Foreskin fibroblast (primary cell): ENCODE measurements at places on chromosomes 13 and 19.
A peak's percentile ranks its signal among the peaks of the same experiment; 100 is the strongest.

GRCh38 chr13:91132786-91133185 lies 214.7 kb upstream of the MIR17HG start:
- no peak for DNase-seq

DNA sequence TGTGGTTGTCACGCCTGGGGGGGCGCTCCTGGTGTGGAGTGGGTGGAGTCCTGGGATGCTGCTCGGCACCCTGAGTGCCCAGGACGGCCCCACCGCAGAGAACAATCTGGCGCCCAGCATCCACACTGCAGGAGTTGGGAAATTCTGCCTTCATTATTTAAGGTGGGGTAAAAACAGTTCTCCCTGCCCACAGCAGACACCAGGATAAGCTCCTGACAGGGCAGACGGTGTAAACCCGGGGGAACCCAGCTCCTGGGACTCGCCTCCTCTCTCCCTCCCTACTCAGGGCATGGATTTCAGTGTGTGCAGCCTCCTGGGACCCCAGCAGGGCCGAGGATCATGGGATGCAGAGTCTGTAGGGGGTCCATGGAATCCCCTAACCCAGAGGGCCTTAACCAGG lies 7.7 kb upstream of the WDR18 start:
- DNase-seq: no peak

- DNase-seq: no peak
These were observed 13.6 kb upstream of the CRTC1 start for GRCh38 chr19:18669883-18670282.

DNA sequence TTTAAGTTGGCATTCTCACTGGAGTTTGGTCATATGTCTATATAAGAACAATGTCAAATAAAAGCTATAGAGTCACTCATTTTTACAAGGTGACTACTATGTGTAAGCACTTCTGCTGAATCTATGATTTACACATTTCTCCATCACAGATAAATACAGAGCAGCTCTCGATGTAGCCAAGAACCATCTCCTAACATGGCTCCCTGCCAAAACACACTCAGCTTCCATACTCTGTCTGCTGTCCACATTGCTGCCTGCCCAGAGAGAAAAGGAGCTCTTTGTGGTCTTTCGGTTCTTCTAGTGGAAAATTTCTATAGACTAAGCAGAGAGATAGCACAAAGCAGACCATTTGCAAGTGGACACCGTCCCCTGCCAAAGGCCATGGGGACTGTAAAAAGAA lies 190.9 kb upstream of the KLF12 start:
- peak; percentile 82 for DNase-seq

- no peak for DNase-seq
These were observed 2.8 kb downstream of the RSPH6A start for GRCh38 chr19:45812297-45812696.

DNA sequence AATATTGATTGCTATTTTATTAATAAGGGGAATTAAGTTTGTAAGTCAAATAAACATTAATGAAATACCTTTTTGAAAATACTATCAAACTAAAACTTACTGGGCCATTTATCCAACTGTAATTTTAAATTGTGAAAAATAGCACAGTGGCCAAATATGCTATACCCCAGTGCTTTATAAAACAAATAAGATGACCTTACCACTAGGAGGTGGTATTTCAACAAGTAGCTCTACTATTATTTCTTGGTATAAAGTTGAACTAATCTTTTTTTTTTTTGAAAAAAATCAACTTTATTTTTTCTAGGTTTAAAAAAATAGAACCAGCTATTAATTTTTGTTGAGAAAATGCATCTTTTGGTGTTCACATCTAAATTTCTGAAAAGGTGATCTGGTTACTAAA lies 14.7 kb downstream of the LACC1 start:
- no peak for DNase-seq

GRCh38 chr13:99506634-99507033 lies 5.4 kb downstream of the TM9SF2 start:
- no peak for DNase-seq

- no peak for DNase-seq
These were observed 12.2 kb upstream of the CLC start for GRCh38 chr19:39749981-39750380.

GRCh38 chr19:35266520-35267352 lies 2.0 kb upstream of the USF2 start:
- no peak for DNase-seq

- DNase-seq: no peak
These were observed 109.2 kb downstream of the PCDH17 start for GRCh38 chr13:57740719-57741118.

DNA sequence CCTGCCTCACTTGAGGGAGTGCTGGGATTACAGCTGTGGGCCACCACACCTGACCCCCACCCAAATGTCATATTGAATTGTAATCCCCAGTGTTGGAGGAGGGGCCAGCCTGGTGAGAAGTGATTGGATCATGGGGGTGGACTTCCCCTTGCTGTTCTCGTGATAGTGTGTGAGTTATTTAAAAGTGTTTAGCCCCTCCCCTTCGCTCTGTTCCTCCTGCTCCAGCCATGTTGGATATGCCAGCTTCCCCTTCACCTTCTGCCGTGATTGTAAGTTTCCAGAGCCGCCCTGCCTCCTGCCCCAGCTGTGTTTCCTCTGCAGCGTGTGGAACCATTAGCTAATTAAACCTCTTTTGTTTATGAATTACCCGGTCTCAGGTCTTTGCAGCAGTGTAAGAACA lies 13.7 kb downstream of the CHAMP1 start:
- no peak for DNase-seq

GRCh38 chr13:99356262-99357091 lies 49.3 kb upstream of the GPR183 start:
- DNase-seq: no peak

DNA sequence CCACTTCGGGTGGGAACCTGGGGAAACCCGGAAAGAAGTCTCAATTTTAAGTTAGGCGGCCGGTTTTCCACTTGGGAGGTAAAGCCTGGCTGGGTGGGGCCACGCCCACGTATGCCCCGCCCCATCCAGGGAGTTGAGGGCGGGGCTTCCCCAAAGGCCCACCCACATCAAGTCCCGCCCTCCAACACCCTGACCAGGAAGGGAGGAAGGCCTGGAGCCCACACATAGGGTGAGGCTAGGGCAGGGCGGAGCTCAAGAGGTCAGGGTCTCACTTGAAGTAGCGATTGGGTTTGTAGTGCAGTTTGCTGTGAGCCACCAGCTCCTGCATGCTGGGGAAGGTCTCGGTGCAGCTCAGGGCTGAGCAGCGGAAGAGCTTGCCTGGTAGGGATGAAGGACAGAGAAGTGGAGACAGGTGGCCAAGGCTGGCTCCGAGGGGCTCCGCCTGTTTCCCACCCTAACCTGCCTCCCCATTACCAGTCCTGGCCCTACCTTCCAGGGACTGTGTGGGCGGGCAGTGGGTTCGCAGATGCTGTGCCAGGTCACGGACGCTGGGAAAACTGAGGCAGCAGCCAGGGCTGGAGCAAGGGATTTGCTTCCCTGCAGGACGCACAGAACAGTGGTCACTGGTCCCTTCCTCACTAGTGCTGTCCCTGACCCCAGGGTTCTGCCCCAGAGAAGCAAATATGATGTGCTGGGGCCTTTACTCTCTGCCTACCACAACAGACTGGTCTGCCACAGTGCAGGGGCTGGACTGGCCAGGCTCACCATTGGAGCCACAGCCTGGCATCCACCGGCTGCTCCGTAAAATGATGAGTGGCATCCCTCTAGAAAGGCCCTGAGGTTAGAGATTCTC lies 1.6 kb downstream of the ZNF414 start:
- peak; percentile 48 for DNase-seq

DNA sequence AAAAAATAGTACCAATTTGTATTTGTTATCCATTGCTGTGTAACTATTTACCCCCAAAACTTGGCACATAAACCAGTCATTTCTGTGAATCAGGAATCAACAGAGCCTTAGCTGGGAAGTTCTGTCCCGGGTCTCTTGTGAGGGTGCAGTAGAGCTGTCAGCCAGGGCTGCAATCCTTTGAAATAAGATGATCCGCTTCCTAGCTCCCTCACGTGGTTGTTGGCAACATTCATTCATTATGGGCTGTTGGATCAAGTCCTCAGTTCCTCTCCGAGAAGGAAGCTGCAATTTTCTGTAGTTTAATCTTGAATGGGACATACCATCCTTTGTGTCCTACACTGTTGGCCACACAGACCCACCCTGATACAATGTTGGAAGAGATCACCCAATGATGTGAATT lies 277.2 kb downstream of the SUCLA2 start:
- no peak for DNase-seq

DNA sequence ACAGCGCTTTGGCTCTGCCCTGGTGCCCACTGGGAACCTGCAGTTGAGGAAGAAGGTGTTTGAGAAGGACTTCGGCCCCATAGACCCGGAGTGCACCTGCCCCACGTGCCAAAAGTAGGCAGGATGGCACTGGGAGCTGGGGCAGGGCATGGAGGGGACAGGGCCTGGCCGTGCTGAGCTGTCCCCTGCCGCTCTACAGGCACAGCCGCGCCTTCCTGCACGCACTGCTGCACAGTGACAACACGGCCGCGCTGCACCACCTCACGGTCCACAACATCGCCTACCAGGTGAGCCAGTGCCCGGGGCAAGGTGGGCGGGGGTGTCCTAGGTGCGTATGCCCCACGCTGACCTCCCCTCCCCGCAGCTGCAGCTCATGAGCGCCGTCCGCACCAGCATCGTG lies 5.1 kb upstream of the DNM2 start:
- no peak for DNase-seq
